ENCODE measurements at places on chromosomes 6 and 20.

- no peak for DNase-seq
These were observed 541.0 kb upstream of the ADGRB3 start for GRCh38 chr6:68094070-68094469.

DNA sequence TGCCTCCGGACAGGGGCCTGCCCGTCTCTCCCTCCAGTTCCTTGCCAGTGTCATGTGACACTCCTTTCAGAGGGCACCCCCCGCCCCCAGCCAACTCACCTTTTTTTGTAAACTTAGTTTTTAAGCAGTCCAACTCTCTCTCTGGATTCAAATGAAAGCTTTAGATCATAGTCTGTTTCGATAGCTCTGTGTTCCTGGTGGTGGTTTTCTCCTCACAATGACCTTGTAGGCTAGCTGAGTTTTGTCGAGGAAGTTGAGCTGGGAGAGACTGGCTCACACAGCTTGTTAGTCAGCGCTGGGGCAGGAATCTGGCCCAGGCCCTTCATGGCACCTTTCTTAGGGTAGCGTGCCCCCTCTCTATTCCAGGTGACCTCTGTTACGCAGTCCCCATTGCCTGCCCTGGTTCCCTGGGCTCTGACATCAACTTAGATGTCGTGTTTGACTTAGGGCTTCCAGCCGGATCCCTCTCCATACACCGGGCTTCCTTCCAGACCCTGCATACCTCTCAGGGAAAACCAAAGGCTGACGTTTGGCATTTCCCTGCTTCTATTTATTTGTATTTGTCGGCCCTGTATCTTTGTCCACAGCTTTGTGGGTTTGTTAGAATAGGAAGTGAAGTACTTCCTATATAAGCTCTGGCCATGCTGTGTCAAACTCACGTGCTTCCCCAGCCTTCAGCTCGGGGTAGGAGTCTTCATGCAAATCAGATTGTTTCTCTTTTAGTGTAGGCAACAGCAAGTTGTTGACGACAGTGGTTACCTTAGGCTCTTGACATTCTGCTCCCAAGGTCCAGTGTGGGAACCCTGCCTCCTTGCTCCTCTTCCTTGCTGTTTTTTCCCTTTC, 12.7 kb downstream of the IGF2R start:
- DNase-seq = no peak

GRCh38 chr6:139395891-139396301, 21.4 kb upstream of the CITED2 start:
- DNase-seq = no peak

DNA sequence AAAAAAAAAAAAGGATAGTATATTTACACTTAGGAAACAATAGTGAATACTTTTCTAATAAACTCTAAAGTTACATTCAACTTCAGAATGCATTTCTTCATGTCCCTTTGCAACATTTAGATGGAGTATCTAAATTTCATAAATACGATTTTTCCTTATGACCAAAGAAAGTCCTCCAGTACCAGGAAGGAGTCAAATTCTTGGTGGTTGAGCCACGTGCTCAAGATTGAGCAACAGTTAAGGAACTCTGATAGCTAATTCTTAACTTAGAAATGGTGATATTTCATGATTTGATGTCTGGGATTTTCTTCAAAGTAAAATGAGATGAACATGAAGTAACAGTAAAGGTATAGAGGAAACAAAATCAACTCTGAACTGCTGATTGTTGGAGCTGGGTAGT, 92.7 kb downstream of the SASH1 start:
- DNase-seq = no peak

- no peak for DNase-seq
These were observed 67.2 kb downstream of the PTPN1 start for GRCh38 chr20:50577175-50578018.

- DNase-seq = no peak
These were observed 45.0 kb downstream of the CSE1L start for GRCh38 chr20:49091104-49091503.

GRCh38 chr6:29641430-29642148, 8.6 kb upstream of the GABBR1 start:
- no peak for DNase-seq

- DNase-seq = no peak
These were observed 125.3 kb downstream of the GRM1 start for GRCh38 chr6:146154197-146154596.

DNA sequence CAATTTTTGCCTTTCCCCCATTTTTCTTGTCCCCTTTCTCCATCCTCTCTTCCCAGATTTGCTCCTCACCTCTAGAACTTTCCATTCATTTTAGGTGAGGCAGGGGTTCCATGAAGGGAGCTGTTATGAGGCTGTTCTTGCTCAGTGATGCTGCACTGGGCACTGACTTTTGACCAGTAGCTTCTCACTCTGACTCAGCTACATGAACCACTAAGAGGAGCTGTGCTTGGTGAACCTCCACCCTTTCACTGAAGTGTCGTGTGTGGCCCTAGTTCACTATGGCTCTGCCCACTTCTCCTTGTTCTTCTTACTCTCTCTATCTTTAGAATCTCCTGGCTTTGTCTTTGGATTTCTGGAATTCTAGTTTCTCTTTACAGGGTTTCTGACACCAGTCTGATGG, 307.1 kb upstream of the RNF24 start:
- DNase-seq = no peak

GRCh38 chr6:24524329-24524728, 29.6 kb downstream of the ALDH5A1 start:
- DNase-seq = no peak

DNA sequence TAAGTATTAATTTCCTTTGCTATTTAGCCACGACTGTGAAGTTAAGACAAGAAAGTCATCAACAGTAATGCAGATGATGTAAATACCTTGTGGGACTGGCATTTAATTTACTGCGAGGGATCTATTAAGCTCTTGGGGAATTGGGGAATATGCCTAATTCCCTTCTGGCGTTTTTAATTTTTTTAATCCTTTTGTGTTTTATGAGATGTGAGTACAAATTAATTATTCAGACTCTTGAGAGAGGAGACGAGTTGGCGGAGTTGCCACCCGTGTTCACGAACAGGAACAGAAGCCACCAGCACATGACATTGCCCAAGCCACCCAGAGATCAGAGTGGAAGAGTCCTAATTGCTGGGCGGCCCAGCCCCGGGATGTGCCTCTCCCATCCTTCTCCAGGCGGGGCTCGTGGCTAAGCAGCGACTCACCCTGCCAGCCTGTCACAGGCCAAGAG, 533 bp upstream of the CRYBG1 start:
- no peak for DNase-seq

DNA sequence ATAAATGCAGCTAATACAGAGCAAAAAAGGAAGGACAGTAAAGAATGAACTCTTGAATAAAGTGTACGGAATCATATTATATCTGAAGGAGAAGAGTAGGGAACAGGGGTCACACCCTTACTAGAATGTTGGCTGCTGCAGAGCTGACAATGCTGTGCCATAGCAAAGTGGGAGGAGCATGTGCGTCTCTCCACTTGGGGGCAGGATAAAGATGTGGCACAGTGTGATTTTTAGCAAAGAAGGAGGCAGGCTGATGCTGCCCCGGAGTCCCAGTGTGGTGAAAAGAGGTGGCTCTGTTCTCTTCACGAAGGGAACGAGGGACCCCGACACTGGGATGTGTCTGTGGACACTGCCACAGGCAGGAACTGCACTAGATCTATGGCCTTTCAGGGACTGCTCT, 67.5 kb downstream of the INSM1 start:
- DNase-seq = no peak

- no peak for DNase-seq
These were observed 24.2 kb downstream of the MYBL2 start for GRCh38 chr20:43690943-43691598.

- no peak for DNase-seq
These were observed 98.3 kb downstream of the EDN3 start for GRCh38 chr20:59398537-59399205.

- no peak for DNase-seq
These were observed 25.2 kb upstream of the SGK1 start for GRCh38 chr6:134343066-134343465.

- DNase-seq = no peak
These were observed 27.9 kb upstream of the HDAC2 start for GRCh38 chr6:113998811-113999210.

- no peak for DNase-seq
These were observed 421.0 kb downstream of the TENT5A start for GRCh38 chr6:81331526-81331925.

DNA sequence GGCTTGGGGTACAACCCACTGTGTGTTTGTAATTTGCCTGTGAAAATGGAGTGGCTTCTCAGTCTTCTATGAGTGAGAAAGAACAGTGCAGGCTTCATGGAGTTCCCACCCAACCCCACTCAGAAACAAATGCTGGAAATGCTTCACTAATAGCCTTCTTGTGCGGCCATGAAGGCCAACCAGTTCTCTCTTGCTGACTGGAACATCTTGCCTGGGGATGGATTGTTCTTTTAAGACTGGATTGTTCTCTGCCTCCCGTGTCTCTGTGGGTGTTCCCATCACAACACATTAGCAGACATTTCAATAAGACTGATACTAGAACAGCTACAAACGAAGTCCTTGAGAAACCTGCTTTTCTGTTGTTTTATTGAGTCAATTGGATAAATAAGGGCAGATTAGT, 110.6 kb downstream of the PPP1R14C start:
- no peak for DNase-seq

DNA sequence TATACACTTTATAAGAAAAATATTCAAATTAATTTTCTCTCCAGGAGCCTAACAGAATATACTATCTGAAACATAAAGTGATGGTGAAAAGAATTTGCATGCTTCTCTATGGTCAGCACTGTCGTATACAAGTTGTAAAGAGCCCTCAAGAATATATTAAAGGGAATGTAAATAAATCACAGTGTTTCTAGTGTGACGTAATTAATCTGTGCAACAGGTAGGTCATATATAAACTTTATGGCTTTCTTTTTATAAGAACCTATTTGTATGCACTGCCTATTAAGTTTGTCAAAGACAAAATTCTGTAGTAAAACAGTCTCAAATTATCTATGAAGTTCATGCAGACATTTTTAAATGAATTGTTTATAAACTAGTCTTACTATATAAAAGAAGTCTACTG, 347.9 kb upstream of the EYS start:
- no peak for DNase-seq

DNA sequence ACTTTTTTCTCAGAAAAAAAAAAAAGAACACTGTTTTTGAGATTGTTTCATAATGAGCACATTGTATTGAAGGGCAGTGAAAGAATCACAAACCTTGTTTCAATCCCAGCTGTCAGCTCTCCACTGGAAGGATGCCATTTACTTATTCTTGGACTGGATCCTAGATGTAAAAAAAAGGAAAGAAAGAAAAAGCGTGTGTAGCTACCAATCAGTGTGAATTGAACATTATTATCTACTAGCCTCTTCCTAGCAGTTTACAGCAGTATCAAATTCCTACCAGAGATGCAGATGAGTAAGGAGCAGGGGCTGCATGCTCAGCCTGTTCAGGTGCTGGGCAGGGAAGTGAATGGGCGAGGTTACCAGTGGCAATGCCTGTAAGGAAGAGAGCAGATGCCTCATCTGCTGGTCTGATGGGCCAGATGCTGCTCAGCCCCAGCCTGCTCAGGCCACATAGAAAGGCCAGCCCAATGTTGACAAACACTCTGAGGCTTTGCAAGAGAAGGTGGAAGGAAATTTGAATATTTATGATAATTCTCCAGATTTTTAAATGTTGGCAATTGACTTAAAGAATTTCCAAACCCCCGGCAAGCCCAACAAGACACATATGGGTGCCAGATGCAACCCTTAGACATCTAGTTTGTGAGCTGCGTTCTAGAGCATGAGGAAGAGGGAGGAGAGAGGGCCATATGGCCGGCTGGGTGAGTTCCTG, 189.5 kb downstream of the IBTK start:
- DNase-seq = no peak

- DNase-seq = no peak
These were observed 142.3 kb downstream of the TBXT start for GRCh38 chr6:166025149-166025898.

DNA sequence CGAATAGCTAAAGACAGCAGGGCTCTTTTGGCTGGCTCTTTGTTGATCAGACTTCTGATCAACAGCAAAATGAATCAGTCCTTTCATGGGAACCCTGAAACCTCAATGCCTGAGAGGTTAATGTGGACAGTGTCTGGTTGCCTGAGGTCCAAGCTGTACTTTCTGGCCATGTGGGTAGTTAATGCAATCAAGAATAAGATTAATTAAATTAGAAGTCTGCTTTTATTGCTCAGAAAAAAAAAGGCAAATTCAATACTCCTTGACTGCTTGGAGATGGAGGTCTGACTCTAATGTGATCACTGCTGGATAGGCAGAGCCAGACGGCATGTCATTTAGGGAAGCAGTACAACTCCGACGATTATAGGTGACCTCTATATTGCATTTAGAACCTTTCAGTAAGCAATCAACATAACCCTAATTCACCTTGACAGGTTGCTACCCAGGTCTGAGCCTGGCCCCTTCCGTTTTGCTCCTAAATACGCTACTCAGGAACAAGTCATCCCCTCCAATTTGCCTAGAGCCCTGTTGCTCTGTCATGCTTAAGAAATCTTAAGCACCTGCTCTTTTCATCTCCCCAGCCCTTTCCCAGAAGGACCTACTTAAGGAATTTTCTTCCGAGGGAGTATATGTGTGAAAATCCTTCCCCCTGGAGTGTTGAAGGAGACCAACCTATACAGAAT, 370.0 kb upstream of the SPTLC3 start:
- no peak for DNase-seq

DNA sequence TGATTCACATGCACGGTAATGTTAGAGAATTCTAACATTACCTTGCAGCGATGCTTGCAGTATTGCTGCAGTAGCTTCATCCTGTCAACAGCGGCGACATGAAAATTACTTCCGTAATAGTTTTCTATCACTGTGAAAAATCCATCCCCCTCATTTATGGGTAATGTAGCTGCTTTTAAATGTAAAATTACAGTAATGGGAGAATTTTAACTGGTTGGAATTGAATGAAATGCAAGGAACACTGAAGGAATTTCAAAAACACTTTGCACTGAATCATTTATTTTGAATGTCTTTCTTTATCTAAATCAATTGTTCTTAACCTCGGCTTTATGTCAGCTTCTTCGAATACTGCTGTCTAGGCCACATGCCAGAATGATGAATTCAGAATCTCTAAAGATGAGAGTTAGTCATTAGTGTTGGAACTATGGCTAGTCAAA, 102.4 kb upstream of the HIVEP1 start:
- DNase-seq = no peak

GRCh38 chr6:143540192-143540591, 28.7 kb upstream of the FUCA2 start:
- no peak for DNase-seq

- no peak for DNase-seq
These were observed 241.1 kb downstream of the PREX1 start for GRCh38 chr20:48586730-48587129.

Measured in activated naive CD8-positive, alpha-beta T cell treated with anti-CD3 and anti-CD28 coated beads, Interleukin-2, amount 50 U/mL, for 16 hours (primary cell).